Activated CD4-positive, alpha-beta T cell treated with anti-CD3 and anti-CD28 coated beads, Interleukin-2, amount 50 U/mL, for 1 hour (primary cell): ENCODE measurements at places on chromosomes 2 and 18.

DNA sequence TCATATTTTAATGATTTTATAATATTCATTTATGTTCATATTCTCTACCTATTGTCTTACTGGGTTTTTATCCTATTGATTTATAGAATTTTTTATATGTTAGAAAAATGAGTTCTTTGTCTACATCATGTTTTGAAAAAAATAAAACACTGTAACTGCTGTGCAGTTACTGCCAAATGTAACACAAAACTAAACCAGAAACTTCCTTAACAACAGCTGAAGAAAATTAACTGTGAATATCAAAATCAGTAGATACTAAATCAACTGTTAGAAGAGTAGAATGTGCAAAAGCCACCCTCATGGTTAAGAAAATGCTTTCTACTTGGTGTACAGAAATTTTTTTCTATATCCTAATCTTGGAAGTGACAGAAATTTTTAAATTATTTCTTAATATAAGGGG, 69.5 kb downstream of the PTRHD1 start:
- no peak for DNase-seq

DNA sequence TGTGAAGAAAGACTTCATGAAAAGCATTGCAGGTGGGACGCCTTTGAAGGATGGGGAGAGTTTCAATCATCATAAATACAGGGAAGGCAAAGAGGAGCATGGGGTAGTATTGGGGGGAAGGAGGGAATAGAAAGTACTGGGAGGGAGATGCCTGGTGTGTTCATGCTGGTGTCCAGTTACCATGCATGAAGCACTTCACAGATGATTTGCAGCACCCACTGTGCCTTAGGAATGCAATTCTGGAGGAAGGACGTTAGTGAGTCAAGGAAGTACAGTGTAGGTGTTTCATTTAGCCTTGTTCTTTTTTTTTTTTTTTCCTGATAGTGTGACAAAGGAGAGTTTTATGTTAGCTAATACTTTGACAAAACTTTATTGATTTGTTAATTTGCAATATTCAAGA, 36.8 kb downstream of the ADAM23 start:
- DNase-seq: no peak

GRCh38 chr2:223835701-223836532, 1.5 kb downstream of the AP1S3 start:
- DNase-seq: no peak

- DNase-seq: no peak
Measured at GRCh38 chr2:74051504-74051903, 66.8 kb downstream of the TET3 start.

DNA sequence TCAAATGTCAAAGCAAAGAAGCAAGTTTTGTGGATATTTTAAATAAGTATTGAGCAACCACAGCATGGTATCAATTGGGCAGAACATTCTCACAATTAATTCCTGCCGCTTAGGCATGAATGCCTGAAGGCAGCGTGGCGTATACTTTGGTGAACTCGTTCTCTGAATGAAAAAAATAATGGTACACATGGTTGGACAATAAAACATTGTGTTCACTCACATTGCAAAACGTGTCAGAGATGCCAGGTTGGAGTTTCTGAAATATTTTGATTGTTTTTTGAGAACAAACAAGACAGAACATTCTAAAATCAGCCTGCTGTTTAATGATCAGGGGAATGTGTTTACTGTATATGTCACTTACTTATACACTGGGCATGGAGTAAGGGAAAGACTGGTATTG, 254.2 kb downstream of the CDH2 start:
- DNase-seq: no peak

DNA sequence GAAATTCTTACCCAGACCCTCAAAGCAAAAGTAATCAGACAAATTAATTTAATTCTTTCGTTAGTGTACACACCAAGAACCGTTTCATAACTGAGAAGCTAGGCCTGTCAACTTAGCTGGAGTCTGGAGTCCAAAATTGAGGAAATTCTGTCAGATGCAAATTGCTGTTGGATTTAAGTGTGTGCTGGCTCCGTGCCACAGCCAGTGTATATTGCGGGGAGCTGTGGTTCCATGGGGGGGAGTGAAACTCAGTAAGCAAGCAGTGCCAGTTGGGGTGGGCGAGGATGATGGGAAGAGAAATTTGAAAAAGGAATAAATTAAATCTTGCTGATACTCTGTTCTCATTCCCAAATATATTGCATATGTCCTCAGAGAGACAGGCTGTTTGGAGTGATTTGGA, 4.0 kb downstream of the ARPC2 start:
- DNase-seq: no peak

DNA sequence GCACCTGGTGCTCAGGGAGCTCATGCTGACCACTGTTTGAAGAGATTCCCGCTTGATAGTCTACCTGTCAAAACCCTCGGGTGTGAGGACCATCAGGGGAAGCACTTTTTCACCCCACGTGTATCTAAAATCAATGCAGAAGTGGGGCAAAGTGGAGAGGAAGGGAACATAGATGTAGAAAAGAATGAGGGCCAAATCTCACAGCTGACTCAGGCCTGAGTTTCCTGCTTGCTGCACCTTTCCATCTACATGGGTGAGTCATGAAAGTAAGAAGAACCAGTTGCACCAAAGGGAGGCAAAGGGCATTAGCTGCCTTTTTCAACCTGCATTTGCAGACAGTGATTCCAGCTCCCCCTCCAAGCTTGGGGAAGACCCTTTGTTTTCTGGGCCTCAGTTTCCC, 100.2 kb upstream of the MYCN start:
- DNase-seq: no peak

GRCh38 chr18:56096861-56097260, 508.9 kb upstream of the TCF4 start:
- no peak for DNase-seq

- DNase-seq: no peak
Measured at GRCh38 chr18:43077510-43078308, 37.8 kb downstream of the RIT2 start.

DNA sequence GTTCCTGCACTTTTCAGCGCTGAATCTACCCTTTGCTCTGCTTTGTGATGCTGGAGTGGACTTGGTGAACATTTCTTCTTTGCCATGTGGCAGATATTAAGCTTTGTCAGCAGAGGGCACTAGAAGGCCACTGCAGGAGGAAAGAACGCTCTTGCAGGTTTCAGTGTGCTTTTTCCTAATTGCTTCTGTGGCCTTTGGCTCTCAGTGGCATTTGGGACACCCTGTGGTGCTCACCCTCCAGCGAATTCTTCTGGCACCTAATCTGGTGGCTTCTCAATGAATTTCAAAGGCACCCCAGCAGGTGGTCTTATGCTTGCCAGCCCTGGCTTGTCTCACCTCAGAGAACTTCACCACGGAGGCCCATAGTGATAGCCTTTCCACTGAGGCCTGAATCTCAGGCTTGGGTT, 146.7 kb downstream of the MYO3B start:
- no peak for DNase-seq

DNA sequence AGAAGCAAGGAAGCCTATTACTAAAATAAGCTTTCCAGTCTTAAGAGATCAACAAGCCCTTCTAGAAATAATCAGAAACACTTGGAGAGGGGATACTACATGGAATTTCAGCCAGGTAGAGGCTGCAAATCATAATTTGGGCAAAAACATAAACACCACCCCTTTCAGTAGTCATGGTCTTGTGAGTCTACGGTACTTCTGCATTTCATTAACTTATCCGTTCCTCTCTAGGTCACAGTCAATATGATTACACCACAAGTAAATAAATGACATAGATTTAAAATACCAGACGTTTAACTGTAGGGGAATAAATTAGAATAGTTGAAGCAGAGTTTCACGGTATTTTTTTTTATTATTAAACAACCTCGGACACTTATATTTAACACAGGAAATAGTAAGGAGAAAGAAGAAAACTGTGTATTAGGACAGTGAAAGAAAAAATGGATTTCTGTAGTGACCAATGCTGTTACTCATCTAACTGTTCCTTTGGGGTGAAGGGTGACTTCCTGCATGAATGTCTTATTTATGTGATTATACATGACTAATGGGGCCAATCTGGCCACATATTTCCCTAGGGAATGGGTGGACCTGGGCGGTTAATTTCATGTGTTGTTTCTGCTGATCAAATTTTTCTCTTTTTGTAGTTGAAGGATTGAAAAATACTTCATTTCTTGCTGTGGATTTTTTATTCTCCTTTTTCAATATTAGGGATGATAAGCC, 456.6 kb upstream of the UBE2E3 start:
- DNase-seq: no peak

DNA sequence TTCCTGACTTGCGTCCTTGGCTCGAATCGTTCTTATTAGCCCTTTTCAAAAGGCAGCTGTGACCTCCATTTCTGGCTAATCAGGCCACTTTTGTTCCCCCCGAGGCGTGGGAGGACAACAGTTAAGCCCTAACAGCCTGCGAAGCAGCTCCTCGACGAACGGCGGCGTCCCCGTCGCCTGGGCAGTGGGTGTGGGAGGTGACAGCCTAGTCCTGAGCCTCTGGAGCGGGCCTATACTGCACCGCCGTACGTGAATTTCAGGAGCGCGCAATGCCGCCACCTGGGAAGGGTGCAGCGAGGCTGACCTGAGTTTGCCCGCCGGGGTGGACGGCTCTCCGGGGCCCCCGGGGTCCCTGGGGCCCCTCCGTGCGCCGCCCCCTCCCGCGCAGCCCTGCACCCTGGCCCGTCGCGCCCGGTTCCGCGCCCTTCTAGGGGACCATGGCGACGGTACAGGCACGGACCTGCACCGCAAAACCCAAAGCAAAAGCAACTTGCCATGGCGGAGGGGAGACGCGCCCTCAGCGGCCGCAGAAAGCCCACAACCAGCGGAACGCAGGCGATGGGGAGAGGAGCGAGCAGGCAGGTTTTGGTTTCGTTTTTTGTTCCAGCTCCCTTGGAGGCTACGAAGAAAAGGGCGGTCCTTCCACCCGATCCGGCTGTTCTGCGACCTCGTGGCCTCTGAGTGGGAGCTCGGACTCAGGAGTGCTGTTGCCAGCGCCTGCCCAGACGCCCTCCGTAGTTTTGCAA, at the start of gene RBM43:
TSS of gene RBM43 (minus strand) at position 633 of the 746 bp plus-strand sequence. CDS start at position 497, 136 bp downstream.
- DNase-seq: peak; percentile 72

DNA sequence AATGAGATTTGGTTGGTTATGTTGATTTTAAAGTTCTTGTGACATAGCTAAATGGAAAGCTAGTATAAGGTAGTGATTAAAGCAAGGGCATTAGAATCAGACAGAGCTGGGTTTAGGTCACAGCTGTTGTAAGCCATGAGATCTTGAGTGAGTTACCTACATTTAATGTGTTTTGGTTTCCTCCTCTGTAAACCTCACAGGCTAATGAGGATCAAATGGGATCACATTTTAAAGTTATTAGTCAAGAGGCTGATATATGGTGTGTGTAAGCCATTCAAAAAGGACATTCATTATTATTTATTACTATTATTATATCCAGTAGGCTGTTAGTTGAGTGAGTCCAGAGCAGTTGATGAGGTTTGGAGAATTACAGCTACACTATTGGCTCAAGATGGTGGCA, 416.2 kb downstream of the IRS1 start:
- no peak for DNase-seq

DNA sequence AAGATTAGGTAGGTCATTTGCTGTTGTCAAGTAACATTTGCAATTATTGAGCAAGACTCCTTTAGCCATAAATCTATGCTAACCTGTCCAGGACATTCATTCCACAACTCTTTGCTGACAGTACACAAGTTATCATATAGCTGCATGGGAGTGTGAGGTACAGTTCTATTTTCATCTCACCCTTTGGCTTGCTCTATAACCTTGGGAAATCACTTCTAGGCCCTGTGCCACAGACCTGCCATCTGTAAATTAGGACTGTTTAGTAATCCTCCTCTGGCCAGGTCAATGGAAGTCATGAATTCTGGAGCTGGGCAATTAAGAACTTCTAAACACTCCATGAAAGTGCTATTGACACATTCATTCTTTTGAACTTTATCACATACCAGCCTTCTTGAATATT, 34.6 kb upstream of the PAIP2B start:
- DNase-seq: no peak

DNA sequence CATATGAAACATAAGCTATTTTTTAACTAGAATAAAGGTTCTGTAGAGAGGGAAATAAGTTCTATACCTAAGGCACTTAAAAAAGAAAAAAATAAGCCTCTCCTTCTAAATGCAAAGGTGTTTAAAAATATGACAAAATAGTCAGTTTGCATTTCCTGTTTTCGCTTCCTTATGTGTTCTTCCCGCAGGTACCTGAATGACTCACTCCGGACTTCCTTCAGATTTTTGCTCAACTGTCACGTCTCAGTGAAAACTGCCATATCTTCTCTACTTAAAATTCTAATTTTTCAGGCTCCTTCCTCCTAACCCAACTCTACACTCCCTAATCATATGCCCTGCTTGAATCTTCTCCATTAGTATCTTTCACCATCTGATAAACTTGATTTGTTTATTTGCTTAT, 1333.1 kb downstream of the LRP1B start:
- DNase-seq: no peak

- peak; percentile 48 for DNase-seq
Measured at GRCh38 chr18:9091066-9091476, 11.4 kb upstream of the NDUFV2 start.

DNA sequence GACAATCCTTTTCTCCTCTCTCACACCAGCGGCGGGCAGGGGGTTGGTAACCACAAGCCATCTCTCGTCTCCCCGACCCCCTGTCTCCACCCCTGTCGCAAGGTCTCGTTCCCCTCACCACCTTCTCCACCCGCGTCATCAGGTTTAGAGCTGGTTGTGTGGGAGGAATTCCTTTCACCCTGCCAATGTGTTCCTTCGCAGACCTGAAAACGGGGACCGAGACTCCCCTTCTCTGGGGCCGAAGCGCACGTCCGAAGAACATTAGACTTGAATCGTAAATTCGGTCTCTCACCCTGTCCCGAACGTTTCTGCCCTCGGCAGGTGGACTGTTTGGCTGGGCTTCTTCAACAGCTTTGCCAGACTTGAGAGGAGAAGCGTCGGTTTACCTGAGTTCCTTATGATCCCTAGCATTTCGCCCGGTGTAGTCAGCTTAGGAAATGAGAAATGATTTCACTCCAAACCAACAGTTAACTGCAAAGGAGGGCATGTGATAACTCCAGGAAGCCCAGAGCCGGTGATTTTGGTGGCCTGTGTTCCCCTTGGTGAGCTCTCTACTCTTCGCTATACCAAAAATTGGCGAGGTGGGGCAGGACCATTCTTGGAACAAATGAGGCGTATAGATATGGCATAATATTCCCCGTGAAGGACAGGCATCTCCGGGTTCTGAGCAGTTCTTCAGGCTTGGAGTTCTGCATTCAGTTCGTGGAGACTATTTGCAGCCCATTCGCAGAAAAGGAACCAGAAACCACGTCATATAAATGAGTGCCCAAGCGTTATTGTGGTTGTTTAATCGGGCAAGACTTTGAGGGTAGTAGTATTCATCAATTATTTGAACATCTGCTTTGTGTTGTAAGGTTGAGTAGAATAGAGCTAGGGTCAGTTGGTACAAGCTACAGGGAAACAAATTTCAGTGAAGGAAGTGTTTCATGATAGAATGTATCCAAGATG, 694 bp downstream of the CFAP36 start:
- DNase-seq: peak; percentile 27

GRCh38 chr2:42908518-42909200, 116.3 kb upstream of the HAAO start:
- no peak for DNase-seq

GRCh38 chr2:14554849-14555545, 77.5 kb upstream of the LRATD1 start:
- DNase-seq: no peak
